ENCODE measurements at places on chromosomes 6 and 20.

GRCh38 chr6:37206622-37207021 is 36.7 kb downstream of the PIM1 start:
- no peak for DNase-seq

DNA sequence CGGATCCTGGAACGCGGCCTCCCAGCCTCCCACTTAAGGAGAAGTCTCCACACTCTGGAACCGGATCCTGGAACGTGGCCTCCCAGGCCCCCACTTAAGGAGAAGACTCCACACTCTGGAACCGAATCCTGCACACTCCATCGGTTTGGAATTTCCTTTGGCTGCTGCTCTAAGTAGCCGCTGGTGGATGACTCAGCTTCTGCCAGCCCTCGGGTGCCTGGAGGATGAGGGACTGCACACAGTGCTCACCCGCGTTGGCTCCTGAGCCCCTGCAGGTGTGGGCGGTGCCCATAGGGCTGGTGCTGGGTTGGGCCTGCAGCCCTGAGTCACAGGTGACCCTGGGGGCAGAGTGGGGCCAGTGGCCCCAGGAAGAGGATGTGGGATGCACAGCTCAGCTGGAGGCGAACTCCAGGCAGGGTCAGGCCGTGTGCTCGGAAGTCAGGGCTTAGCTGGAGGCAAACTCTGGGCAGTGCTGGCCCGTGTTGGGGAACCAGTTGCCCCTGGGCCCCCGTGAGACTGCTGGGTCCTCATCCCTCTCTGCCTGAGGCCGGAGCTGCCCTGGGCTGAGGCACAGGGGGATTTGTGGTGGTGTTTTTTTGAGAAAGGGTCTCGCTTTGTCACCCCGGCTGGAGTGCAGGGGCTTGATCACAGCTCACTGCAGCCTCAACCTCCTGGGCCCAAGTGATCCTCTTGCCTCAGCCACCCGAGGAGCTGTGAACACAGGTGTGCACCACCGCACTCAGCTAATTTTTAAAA is 13.9 kb upstream of the TNFRSF6B start:
- DNase-seq, result peak; percentile 94

- no peak for DNase-seq
Observed at GRCh38 chr6:114997813-114998292, 655.0 kb upstream of the HS3ST5 start.

DNA sequence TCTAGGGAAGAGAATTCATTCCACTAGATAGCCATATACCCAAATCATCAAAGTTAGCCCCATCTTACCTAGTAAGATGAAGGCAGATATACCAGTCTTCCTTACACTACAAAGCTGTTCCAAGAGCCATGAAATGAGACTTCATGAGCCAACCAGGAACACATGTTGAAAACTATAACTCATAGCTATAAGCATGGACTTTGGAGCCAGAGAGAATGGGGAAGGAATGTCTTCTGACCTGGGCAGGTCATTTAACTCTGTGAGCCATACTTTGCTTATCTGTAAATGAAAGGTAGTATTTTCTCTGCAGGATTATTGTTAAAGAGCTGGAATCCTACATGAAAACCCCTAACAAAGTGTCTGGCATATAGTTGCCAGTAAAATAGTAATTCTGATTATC is 27.3 kb downstream of the ADGRF5 start:
- DNase-seq, result no peak

- no peak for DNase-seq
Observed at GRCh38 chr20:47297746-47298145, 58.8 kb downstream of the ZMYND8 start.

GRCh38 chr6:49915035-49915434 is 48.7 kb upstream of the CRISP1 start:
- DNase-seq, result no peak

DNA sequence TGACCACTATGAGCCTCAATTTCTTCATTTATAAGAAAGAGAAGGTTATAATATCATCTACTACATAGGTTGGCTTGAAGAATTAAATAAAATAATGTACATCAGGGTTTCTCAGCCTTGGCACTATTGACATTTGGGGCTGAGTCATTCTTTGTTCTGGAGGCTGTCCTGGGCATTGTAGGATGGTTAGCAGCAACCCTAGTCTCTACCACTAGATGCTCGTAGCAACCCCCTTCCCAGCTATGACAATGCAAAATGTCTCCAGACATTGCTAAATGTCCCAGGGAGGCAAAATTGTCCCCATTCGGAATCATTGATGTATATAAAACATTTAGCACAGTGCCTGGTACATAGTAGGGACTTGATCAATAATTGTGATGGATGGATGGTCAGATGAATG is 152.1 kb downstream of the KHDC1L start:
- DNase-seq, result no peak

GRCh38 chr20:9319687-9320384 is 194.6 kb upstream of the LAMP5 start:
- no peak for DNase-seq

- no peak for DNase-seq
Observed at GRCh38 chr6:108484016-108484415, 76.7 kb upstream of the FOXO3 start.

DNA sequence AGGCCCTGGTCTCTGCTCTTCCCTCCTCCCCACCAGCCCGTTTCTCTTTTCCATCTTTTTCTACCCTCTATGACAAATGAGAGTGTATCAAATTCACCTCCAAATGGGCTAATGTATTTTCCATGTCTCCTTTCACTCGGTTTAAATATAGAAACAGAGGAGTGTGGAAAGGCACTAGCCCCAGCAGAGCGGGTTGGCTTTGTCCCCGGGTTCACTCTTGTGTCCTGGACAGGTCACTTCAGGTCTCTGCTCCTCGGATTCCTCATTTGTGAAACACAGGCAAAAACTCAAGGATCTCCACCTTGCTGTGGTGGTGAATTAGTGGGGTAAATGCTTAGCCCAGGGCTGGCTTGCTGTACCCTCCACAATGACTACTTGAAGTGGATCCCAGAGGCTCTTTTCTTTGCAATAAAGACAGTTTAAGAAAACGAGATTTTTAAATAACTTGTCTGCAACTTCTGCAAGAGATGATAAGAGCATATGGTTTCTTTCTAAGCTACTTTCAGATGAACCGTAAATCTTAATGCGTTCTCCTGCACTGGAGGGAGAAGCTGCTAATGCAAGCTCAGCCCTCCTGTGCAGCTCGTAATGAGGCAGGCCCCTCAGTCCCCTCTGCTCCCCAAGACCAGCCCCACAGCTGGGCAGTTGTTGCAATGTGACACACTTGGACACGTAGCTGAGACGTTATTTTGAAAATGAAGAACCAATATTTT is 292.9 kb downstream of the THBS2 start:
- no peak for DNase-seq
